ENCODE measurements at places on chromosomes 7 and 10.

- DNase-seq = no peak
Observed at GRCh38 chr10:35011771-35012191, 78.4 kb downstream of the CUL2 start.

GRCh38 chr10:33803248-33803647 is 468.8 kb upstream of the NRP1 start:
- DNase-seq = no peak

DNA sequence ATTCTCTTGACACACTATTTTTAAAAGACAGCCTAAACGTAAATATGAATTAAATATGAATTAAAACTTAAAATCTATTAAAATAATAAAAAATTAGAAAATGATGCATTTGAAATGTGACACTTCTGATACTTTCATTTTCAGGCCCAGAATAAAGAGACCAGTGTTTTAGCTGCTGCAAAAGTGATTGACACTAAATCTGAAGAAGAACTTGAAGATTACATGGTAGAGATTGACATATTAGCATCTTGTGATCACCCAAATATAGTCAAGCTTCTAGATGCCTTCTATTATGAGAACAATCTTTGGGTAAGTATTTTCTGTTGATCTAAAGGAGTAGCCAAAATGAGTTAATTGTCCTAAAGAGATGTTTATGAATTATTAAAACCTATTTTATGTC is 23.6 kb downstream of the SLK start:
- no peak for DNase-seq

GRCh38 chr7:55569269-55569663 is 3.0 kb downstream of the VOPP1 start:
- no peak for DNase-seq
